Anterior cingulate cortex (tissue), 58 donors: ENCODE measurements at places on chromosomes 2 and 18.

- DNase-seq = no peak
Measured at GRCh38 chr2:147355706-147356105, 489.1 kb upstream of the ACVR2A start.

- no peak for DNase-seq
Measured at GRCh38 chr18:45379903-45380302, 235.4 kb upstream of the SLC14A2 start.

DNA sequence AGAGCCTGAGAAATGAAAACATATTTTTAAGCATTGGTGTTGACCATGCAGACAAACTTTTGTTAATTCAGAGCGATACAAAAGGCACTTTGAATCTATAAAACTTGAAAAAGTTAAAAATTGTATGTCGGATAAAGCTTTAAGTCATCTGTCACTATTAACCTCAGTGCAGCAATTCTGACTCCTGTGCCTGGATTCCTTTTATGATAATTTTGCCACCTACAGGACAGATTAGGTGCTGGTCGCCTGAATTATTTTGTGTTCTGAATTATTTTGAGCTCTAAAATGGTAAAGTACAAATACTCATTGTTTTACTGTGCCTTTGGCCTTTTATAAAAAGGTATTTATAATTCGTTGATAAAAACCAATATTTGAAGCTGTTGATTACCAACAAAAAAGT is 19.4 kb upstream of the RNF138 start:
- no peak for DNase-seq

DNA sequence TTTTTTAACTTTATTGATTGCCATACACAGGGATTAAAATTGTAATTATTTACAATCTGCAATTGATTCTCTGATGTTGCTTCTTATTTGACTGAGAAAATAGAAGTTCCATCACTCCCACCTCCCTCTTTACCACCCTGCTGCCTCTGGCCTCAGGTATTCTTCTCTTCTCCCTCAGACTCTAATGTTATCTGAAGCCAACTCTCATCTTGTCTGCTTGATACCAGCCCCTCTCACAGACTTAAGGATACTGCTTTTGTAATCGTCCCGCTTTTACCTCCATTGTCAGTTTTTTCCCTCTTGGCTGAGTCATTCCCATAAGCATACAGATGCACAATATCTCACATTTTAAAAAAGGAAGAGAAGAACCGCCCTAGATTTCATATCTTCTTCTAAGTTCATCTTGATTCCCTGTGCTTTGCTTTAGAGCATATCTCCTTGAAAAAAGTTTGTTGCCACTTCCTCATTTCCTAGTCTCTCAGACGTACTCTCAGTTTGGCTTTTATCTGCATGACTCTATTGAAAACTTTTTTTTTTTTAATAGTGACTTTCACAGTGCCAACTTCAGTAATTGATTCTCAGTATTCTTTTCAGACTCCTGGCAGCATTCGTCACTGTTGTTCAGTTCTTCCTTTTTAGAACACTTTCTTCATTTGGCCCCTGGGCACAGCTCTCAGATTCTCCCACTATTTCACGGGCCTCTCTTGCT is 31.1 kb downstream of the SPAG16 start:
- no peak for DNase-seq

DNA sequence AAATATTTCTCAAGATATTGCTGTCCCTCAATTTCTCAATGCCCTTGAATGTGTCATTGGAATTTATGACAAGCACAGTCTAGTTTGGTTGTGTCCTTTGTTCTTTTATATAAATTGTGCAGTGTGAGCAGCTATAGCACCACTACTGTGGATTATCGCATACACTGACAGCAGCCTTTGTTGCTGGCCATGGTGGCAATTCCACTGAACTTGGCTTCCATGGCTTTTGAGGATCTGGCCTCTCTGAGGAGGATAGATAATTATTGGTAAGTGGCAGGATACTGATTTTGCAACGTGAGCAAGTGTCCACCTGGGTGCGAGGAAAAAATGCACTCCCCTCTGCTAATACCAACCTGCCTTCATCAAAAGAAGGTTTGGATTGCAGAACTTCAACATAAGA is 84.0 kb downstream of the RDH14 start:
- no peak for DNase-seq

GRCh38 chr2:108363024-108363907 is 14.5 kb upstream of the SULT1C4 start:
- no peak for DNase-seq

DNA sequence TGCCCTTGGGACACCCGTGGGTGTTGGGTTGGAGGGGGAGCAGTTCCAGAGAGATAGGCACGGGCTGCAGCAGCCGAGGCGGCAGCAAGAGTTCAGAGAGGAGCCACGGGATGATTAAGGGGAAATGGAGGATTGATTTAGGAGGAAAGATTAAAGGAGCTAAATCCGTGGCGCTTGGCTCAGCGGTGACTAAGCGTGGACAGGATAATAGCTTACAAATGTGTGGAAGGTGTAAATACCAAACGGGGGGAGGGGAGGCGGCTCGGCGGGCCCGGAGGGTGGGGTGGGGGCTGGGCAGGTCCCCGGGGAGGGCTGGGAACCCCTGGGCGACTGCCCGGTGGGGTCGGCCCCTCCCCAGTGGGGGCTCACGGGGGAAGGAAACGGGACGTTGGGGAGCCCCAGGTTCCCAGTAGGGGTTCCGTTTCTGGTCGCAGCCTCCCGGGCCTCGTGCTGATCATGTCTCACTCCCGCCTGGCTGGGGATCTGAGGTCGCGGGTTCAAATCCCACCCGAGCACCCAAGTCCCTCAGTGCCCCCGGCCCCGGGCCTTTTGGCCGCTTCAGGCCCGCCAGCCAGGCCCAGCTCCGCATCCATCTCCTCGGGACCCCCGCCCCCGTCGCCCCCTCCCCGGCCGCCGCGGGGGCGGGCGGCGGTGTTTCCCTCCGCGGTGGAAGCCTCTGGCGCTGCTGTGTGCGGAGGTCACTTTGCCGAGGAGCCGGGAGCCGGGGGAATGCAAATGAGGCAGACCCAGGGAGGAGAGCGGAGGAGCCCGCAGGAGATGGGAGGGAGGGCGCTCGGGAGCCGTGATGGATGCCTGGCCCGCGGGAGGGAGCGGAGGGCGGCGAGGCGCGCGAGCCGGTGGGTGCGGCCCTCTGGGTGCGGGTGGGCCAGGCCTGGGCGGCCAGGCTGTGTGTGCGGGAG is 8.1 kb downstream of the ASIC4 start:
- no peak for DNase-seq

DNA sequence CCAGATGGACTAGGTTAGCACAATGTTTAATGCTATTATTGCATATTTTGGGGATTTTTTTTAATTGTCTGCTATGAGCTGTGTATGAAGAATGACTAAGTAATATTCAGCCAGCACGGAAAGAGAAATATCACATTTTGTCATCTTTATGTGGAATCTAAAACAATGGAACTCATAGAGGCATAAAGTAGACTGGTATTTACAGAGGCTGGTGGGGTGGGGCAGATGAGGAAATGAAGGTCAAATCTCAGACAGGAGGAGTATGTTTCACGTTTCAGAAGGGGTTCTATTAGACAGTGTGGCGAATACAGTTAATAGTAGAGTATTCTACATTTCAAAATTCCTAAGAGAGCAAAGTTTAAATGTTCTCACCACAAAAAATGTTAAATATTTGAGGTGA is 4.7 kb downstream of the CDH19 start:
- no peak for DNase-seq

DNA sequence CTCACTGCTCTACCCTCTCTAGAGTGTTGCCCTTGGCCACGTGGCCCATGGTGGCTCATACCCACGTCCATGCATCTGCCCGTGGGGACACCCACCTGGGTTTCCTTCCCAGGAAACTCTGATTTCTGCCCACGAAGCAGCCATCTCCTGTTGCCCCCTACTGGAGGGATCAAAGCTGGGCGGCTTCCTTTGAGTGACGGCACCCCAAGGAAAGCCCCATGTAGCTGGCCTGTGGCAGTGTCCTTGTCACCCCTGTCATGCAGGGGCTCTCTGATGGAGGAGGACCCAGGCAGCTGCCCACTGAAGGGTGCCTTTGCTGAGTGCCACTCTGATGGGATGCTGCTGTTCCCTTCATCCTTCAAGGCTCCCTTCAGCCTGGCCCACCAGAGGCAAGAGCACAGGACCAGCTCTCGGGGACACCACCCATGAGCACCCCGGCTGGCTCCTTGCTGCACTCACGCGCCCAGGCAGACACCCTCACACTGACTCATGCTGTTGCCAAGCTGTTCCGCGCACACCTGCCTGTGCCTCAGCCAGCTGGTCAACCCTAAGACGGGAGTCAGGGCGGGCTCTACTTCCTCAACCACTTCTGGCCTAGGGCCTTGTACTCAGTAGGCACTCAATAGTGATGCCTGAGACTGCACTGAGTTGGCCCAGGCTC is 101.1 kb downstream of the CTIF start:
- DNase-seq = no peak
